ENCODE measurements at places on chromosomes 5 and 9.

- no peak for DNase-seq
Observed at GRCh38 chr5:177233206-177233605, 70.3 kb downstream of the RAB24 start.

GRCh38 chr9:26169708-26170107 lies 491.5 kb upstream of the TUSC1 start:
- no peak for DNase-seq

DNA sequence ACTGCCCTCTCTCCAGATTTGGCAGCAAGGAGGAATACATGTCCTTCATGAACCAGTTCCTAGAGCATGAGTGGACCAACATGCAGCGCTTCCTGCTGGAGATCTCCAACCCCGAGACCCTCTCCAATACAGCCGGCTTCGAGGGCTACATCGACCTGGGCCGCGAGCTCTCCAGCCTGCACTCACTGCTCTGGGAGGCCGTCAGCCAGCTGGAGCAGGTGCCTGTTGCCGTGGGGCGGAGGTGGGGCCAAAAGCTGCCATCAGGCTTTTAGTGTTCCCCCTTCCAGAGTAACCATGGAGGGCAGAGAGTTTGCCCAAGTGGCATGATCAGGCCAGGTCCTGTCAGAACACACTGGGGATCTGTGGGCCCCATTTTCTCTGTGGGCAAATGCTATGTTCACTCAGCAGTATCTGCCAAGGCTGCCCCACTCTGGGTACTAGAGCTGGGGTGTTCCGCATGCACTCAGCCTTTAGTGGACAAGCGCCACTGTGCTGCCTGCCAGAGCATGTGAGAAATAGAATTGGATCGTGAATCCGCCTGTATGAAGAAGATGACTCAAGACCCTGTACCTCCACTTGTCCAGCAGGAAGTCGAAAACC lies 117.1 kb downstream of the DAB2IP start:
- DNase-seq: no peak

GRCh38 chr5:16774806-16775205 lies 158.0 kb upstream of the RETREG1 start:
- no peak for DNase-seq

- DNase-seq: no peak
Observed at GRCh38 chr5:117131048-117131679, 556.5 kb upstream of the SEMA6A start.

GRCh38 chr9:5832071-5832537 lies 813 bp downstream of the ERMP1 start:
- DNase-seq: no peak

- no peak for DNase-seq
Observed at GRCh38 chr9:114687034-114687433, 5.0 kb upstream of the TEX48 start.

DNA sequence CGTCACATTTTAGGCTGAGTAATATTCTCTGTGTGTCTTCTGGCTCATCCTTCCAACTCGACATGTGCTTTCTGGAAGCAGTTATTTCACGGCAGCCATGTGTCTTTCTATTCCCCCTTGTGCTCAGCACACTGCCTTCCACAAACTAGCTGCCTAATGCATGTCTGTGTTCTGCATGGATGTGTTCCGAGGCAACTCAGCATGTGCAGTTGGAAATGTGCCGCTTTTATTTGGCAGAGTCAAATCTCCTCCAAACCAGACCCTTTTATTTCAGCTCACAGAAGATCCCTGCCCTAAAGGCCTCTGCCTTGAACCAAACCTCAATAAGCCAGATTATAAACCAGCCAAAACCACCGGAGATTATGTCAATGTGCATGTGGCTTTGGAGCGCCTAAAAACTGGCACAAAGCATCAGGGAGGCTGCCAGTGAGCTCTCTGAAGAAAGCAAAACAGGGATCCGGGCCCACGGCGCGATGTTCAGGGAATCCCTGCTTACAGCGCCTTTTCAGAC lies 360.2 kb downstream of the DEPDC1B start:
- DNase-seq: no peak

DNA sequence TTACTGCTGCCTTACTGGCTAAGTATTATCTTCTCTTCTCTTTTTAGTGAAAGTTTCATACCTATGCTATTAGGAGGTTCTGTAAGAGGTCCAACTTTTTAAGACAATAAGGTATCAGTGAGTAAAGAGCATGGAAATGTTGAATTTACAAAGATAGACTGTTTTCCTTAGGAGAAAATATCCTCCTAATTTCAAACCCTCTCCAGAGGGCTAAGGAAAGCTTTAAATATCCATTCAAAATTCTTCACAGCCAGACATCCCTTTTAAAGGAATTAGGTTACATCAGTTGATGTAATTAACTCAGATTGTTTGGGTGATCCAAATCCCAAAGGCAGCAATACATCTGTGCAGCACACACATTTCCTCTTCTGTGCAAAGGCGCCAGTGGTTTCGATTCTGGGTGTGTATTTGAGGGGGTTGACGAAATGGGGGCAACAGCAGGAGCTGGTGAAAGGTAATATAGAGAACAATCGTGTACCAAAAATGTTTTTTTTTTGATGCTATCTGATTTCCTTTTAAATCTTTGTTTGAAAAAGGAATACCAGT lies 273.8 kb upstream of the RPS23 start:
- no peak for DNase-seq

DNA sequence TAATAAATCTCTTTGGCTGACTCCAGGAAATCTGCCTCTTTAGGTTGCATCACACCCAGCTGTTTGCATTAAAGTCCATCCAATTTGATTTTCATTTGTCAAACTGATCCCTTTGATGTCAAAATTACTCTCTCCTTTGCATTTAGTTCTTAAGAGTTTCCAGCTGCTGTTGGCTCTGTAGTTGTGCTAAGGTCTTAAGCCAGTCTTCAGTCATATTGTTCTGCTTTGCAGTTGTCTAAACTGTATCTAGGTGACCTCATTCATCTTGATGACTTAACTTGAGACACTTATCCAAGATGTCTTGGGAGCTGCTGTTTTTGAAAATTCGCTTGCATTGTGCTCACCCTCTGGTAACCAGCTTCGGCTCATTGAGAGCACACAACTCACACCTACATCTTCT lies 386.9 kb upstream of the TLE4 start:
- DNase-seq: no peak

- DNase-seq: no peak
Observed at GRCh38 chr5:74647096-74647495, 6.6 kb upstream of the ENC1 start.

DNA sequence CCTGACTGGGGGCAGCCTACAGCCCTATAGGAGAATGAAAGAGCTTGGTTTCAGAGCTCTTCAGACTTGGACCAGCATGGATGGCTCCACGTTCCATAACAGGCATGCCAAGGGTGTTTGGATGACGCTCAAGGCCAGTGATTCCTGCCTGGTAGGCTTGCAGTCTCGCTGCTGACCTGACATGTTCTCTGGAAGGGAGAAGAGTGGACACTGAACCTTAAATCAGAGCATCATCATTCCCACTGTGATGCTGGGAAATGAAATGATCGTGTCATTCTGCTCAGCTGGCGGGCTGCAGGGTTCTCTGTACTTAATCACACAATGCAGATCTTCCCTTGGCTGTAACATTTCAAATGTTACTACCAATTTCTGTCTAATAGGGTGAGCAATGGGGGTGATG lies 57.0 kb downstream of the CFAP90 start:
- DNase-seq: no peak

- DNase-seq: no peak
Observed at GRCh38 chr5:22926574-22926973, 73.4 kb upstream of the CDH12 start.

All from NK-92 treated with Interleukin-12 subunit alpha and Interleukin-12 subunit beta, amount 100 ng/mL, for 24 hours (cell line).